ENCODE measurements at places on chromosomes 7 and 10.

DNA sequence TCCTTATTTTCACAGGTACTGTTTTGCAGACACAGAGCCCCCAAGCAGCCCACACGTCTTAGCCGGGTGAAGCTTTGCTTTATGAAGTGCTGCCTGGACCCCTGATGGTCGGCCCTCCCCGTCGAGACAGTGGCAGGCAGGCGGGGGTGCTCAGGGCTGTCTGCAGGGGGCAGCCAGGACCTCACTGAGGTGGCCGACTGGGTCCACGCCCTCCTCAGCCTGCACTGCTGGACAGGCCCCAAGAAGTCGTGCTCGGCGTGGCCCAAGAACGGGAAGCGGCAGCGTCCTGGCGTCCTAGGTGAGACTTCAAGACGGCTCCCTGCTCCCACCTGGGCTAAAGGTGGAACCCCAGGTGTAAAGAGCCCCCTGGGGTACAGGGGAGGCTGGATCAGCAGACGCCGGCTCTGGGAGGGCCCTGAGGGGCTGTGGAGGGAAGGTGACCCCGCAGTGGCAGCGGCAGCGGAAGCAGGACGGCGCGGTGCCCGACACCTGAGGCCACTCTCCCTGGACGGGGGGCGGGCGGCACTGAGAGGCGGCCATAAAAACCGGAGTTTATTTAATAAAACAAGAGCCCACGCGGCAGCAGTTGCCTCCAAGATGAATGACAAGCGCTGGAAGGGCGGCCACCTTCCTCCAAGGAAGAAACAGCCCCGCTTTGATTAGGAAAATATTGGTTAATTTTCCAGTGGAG is 179.4 kb downstream of the ELFN1 start:
- DNase-seq, result no peak

DNA sequence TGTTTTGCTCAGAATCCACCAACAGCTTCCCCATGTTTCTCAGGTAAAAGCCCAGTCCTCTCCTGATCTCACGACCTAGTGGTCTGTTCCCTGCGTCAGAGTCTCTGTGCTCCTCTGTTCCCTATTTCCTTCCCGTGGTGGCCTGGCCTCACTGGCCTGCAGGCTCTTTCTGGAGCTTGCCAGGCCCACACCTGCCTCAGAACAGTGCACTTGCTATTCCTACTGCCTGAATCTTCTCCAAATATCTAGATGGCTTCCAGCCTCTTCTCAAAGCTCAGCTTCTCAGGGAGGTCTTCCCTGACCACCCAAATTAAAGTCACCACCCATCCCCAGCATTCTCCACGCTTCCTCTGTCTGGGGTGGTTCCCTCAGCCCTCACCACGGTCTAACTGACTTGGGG is 165.3 kb downstream of the USP6NL start:
- no peak for DNase-seq

DNA sequence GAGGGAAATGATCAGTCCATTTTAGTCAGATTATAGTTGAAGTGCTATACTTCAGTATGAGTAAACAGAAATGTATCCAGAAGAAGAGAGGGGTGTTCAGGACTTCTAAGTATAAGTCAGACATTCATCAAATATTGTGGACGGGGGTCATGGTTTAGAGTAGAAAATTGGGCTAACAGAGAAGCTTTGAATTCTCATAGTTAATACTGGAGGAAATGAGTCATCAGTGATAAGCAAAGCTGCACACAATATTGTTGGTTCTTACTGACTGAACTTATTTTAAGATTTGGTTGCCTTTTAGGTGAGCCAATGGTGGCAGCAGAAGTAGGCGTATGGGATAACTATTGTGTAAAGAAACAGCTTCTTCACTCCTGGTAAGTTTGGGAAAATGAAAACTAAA is 1.7 kb upstream of the SUMF2 start:
- DNase-seq, result peak; percentile 59

GRCh38 chr10:21264271-21264670 is 261.2 kb downstream of the SKIDA1 start:
- DNase-seq, result no peak

GRCh38 chr7:64098-64915 is 128.1 kb upstream of the FAM20C start:
- DNase-seq, result peak; percentile 57

GRCh38 chr7:27961255-27961654 is 219.3 kb downstream of the JAZF1 start:
- no peak for DNase-seq

DNA sequence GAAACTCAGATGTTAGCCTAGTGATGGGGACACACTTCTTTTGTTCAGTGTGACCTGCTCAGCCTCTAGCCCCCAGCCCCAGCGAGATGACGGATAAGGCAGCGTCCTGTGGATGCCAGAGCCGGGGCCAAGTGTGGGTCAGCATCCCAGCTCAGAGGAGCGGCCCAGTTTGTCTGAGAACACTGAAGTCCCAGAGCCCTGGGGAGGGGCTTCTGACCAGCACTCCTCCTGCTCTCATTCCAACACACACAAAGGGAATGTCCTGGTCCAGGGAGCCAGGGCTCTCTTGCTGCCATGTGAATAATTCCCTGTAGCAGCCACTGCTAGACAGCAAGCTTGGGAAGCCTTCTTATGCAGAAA is 4.5 kb upstream of the ATP6V0E2 start:
- no peak for DNase-seq

- DNase-seq, result no peak
Observed at GRCh38 chr7:42105554-42106358, 131.3 kb downstream of the GLI3 start.

DNA sequence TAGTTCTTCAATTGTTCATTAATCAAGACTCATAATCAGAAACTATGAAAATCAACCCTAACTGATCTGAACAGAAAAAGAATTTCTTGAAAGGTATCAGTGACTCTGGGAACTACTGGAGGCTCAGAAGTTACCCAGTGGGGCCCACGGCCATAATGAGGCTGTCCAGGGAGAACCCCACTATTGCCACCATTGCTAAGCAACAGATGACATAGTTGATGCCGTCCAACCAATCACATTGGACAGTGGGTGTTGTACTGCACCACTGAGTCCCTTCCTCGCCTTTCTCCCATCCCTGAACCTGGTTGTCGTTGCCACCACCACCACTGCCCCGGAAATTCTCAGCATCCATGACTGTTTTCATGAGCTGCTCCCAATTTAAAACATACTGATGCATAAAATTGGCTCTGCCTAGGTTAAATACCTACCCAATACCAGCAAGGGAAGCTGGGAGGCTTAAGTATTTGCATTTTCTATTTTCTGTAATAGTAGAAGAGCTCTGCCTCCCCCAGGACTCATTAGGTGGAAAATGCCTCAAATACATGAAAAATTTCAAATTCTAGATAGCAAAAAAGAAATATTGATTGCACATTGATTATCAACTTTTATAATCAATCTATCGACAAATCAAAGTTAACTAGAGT is 26.7 kb upstream of the USP6NL start:
- no peak for DNase-seq

DNA sequence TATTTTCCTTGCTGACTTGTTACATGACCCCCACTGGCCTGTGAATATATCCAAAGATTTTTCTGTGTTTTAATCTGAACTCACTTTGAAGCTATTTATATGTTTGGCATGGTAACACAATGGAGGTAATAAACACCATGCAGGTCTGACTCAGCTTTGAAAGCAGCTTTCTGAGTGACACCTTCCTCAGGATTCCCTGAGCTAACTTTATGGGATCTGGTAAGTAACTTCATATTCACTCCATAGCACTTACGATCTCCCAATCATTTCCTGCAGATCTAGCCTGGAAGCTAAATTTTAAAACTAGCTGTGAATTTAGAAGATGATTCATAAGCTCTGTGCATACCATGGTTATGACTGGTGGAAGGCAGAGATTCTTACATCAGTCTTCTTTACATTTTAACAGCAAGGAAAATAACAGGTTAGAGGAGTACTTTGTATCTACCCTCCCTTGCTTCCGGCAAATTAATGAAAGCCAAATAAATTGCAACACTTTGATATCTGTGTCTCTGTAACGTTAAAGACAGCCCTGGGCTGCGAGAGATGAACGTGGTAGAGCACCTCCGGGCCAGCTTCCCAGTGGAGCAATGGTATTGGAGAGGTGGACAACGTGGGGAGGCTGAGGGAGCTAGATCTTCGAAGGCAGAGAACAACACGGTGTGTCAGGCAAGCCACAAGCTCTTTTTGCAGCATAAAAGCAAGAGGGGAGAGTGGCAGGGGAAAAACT is 170.2 kb upstream of the KLF14 start:
- no peak for DNase-seq

DNA sequence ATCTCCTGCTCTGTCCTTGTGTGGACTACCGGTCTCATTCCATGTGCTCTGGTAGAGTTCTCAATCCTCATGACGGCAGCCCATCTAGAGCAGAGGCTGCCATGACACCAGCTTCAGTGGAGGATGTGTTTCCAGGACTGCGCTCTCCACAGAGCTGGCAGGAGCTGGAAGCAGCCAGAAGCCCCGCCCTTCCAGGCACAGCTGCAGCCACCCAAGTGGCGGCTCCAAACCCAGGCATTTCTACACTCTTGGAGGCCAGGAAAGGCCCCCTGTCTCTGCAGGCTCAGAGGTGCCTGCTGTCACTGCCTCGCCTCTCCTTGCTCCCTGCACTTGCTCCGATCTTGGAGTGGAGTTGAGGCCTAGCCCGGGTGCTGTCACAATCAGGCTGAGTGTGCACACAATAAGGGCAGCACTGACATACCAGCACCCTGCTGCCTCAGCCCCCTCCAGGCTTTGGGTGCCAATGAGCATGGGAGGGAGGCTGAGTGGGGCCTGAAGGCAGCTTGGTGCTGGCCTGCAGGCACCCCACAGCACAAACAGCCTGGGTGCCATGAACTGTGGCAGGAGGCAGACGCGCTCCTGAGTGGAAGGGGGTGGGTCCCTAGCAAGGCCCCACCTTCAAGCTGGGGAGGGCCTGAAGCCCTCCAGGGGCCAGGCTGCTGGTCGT is 122.1 kb downstream of the LRRN3 start:
- DNase-seq, result no peak

DNA sequence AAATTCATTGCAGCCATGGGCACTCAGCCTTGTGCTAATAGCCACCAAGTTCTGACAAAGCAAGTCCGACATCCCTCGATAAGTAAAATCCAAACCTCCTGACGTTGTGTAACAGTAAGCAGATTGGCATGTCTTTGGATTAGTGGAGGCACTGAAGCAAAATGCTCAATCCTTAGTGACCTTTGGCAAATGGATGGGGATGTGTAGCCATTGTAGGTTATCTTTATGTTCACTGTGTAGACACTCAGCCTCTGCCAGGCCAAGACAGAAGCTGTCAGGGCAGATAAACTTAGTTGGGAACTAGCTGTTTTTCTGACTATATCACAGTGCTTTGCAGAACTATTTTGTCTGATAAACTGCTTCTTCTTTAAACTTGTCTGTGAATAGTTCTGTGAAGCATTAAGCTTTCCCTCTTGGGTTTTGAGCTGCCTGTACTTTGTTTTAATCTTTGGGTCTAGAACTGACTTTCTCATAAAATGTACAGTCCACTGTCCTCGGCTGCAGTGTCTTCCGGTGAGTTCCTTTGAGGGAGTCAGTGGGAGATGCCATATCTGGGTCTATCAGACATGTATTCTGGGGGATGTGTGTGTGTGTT is 220.8 kb downstream of the LRMDA start:
- DNase-seq, result no peak

DNA sequence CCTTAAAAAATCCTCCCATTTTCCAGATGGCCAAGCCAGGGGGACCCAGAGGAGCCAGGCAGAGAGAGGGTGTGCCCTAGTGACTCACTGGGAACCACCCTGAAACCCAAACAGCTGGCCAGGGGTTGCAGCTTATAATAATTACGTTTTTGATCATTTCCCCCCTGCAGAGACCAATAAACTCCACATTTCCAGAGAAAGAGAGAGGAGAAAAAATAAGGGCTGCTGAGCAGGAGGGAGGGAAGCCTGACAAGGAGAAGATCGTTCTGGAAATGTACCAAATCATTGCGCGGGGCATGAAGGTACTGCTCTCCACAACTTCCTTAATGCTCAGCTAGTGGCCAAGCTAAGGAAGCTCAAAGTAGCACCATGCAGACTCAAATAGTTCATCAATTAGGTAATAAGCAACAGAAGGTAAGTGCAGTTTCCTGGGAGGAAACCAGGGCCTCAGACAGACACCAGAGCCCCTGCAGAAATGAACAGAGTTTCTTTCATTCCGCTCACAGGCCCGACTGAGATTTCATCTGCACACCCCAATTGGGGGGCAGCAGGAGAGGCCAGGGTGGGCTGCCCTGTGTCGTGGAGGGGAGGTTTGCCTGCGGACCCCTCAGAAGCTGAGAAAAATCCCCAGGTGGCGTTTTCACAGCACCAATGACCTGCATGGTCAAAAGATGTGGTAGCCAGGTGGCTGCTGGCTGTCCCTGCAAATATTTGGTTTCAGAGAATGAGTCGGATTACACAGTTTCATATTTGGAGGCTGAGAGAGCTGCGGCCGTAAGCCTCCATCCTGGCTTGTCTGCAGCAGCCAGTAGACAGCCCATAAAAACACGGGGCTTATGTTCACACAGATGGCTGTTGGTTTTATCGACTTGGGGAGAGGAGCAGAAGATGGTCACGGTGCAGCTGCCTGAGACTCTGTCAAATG is 153.2 kb upstream of the LYZL2 start:
- peak; percentile 81 for DNase-seq

All from common myeloid progenitor, CD34-positive (primary cell).